ENCODE measurements at places on chromosomes 1 and 21.

DNA sequence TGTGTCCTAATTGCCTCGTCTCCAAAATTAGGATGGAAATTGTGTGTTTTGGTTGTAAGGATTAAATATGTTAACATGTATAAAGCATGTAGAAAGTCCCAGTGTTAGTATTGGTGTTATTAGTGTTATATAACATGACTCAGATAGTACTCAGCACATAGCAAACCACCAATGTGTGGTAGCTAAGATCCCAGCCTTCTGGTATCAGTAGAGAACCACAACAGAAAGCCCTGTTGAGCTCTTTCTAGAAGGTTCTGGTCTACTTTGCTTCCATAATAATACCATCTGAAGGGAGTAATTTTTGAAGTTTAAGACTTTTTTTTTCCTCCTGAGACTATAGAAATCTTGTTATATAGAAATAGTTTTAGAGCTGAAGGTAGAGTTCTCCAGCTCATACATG is 259.3 kb upstream of the SGIP1 start:
- no peak for DNase-seq

GRCh38 chr1:114111731-114112641 is 41.7 kb downstream of the SYT6 start:
- DNase-seq = no peak

GRCh38 chr1:232538224-232538942 is 91.5 kb downstream of the SIPA1L2 start:
- no peak for DNase-seq

DNA sequence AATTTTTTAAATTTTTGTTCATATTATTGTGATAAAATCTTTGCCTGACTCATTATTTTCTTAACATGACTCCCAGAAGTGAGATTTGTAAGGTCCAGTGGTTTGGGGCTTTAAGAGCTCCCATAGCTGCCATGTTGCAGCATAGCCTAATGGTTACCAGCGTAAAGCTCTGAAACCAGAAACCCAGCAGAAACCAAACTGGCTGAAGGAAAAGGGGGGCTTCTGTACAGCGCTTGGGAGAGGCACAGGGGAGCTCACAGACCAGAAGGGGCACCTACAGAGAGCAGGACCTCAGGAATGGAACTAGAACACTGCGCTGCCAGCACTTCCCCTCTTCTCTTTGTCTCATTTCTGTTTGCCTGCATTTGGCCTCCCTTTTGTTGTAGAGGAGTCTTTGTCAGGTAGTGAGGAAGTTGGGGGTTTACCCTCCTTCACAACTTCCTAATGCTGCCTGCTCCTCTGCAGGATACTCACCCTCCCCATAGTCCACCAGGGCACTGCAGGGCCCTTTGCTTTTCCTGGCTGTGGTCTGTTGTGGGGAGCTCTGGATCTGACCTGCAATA is 2.6 kb upstream of the PYCR2 start:
- DNase-seq = no peak

- DNase-seq = no peak
Measured at GRCh38 chr1:75731881-75732280, 7.4 kb downstream of the ACADM start.

- DNase-seq = no peak
Measured at GRCh38 chr1:37258068-37258467, 216.3 kb upstream of the ZC3H12A start.

DNA sequence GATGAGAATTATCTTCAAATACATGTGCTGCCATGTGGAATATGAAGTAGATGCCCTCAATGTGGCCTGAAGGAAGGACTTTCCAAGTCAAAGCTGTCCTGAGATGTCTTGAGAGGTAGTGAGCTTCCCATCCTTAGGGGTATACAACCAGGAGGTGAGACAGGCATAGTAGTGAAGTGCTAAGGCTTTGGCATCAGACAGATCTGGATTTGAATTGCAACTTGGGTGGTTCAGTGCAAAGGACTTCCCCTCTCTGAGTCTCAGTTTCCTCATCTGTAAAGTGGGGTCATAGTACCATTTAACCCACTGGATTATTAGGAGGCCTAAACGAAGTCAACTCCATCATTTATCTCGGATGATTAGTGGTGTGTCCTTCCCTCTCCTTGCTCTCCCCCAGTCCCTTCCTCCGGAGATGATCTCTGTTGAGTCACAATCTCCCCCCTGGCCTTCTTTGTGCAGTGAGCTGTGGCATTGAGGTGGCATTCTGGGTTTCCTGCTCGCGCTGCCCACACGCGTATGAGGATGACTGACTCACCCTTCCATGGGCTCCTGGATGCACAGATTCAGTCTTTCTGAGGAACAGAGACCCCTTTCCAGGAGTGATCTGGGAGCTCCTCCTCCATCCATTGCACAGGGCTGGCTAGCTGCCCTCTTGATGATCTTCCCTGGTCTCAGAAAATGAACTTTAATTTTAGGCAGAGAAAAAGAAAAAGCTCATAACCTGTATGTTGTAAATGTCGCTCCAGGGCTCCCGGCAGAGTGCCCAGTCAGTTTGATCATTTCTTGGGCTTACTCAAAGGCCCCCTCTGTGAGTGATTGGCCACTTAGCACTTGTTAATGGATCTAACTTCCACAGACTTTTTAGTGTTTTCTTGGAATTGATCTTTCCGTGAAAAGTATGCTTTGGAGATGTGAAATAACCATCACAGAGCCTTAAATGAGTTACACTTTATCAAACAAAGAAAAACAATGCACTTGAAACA is 354.6 kb downstream of the PTPRU start:
- DNase-seq = no peak

DNA sequence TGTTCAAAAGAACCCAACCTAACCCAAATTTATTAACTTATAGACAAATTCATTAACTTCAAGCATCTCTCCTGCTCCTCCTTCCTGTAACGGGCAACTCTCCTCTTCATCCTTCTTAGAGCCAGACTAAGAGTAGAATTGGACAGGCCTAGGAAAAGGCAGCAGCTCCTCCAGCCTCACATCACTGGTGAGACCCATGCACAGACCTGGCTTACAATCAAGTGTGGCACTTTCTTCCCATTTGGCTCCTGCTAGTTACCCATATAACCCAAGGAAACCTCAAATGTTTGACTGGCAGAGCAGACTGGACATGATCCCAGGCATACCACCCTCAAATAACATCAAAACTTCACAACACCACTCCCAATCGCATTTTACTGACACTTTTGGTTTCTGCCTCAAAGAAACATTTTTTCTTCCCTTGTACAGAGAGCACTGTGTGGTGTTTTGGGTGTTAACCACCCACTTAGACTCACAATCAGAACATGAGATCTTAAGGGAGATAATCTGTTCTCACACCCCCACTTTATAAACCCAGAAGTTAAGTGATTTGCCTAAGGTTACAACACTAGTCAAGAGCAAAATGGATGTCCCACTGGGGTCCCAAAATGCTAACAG is 101.4 kb downstream of the SIPA1L2 start:
- no peak for DNase-seq

DNA sequence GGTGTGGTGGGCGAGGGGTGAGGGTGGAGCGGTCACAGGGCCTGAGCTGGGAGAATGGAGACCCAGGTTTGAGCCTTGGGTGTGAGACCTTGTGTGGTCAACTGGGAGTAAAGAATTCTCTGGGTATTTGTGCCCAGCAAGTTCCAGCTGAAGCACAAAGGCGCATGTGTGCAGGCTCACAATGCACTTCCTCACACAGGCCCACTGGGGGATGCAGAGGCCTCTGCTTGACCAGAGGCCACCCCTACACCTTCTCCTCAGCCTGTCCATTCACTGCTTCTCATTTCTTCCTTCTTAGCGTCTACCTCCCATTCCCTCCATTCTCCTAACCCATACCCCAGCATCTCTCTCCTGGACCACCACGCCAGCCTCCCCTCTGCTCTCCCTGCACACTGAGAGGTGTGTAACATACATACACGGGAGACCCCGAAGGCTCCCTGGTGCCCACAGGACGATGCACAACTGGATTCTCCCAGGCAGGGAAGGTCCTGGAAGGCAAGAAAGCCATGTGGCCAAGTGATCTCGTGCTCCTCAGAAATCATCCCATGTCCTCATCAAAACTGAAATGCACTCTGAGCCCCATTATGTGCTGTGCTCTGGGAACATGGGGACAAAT is 12.3 kb upstream of the TTC39A start:
- DNase-seq = no peak

DNA sequence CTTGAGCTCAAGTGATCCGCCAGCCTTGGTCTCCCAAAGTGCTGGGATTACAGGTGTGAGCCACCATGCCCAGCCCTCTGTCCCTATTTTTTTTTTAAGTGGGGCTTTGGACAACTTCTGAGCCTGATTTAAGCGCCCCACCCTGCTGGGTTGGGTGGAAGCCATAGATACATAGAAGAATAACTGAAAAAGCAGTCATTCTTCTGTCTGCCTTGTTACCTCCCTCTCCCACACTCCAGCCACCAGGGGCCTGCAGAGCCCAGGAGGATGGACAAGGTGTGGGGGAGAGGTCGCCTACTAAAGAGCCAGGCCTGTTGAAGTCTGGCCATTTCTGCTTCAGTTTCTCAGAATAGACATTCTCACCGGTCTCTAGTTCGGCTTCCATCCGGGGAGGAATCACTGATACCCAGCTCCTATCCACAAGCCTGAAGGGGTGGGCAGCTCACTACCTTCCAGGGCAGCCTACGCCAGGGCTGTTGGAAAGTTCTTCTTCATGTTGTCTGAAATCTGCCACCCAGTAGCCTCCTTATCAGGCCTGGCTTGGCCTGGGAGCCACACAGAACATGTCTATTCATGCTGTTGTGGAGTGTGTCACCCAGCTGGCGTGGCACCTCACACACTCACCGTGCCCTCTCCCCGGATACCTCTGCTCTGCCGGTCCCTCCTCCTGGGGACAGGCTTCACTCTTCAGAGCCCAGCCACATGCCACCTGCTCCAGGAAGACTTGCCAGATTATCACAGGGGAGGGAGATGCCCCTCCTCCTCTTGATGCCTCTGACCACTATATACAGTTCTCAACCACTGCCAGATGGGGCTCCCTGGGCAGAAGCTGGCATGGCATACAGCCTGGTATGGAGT is 27.7 kb downstream of the KNCN start:
- no peak for DNase-seq

- no peak for DNase-seq
Measured at GRCh38 chr1:24080131-24080530, 31.8 kb downstream of the MYOM3 start.

- no peak for DNase-seq
Measured at GRCh38 chr1:117143871-117144270, 22.3 kb upstream of the TRIM45 start.

DNA sequence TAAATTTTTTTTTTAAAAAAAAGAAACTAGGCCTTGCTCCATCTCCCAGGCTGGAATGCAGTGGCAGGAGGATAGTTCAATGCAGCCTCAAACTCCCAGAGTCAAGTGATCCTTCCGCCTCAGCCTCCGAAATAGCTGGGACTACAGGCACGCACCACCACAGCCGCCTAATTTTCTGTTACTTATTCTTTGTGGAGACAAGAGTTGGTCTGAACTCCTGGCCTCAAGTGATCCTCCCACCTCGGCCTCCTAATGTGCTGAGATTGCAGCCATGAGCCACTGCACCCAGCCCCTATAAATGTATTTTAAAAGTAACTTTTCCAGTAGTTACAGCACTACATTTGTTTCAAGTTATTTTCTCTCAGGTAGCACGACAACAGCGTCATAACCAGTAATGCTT is 2.3 kb downstream of the BRWD1 start:
- no peak for DNase-seq

- DNase-seq = no peak
Measured at GRCh38 chr1:51867479-51868232, 10.9 kb downstream of the NRDC start.

DNA sequence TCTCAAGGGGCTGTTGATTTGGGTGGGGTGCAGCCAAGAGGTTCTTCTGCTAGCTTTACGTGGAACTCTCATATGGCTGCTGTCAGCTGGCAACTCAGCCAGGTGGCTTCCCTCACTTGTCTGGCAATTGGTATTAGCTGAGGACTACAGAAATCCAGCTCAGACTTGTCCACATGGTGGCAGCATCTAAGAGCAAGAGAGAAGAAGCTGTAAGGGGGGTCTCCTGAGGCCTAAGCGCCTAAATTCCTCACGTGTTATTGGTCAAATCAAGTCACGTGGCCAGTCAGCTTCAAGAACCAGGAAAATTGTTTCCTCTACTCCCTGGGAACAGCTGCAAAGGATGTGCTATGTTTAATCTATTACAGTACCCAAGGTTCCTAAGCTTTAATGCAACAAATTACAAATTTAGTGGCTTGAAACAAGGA is 4.2 kb upstream of the DYRK3 start:
- no peak for DNase-seq

GRCh38 chr1:204920967-204921366 is 50.3 kb downstream of the NFASC start:
- DNase-seq = no peak

DNA sequence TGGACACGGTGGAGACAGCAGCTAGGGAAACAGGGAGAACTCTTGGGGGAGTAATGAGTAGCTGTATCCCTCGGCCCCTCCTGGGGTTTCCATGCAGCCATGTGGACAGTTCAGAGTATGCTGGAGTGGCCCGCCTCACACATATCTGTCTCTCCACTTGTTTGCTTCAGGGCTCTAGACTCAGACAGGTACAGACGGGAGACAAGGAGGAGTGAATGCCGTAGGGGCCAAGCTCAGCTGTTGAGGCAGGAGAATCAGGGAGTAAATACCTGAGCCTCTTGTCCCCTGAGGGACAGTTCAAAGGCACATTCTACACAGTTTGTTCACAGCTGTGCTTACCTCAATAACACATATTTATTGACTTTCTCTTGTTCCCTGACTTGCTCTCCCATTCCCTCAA is 7.7 kb upstream of the PTGFRN start:
- DNase-seq = no peak

GRCh38 chr1:107454791-107455190 is 314.0 kb downstream of the NTNG1 start:
- no peak for DNase-seq

- DNase-seq = no peak
Measured at GRCh38 chr21:43355925-43356289, 71.0 kb downstream of the SIK1 start.

DNA sequence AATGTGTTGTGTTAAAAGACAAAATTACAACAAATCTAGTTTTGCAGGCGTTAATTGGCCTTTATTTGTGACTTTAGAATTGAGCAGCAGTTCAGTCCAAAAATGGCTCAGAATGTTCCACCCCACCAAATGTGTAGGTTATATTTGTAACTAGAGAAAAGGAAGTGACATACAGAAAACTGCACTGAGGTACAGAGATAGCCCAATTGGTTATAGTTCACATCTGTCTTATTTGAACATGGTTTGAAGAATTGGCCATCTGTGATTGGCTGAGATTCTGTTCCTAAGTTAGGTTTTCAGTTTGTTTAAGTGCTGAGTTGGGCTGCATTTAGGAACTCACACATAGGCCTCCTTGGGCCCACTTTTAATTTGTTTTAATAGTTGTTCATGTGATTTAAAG is 12.0 kb upstream of the FMO2 start:
- no peak for DNase-seq

GRCh38 chr1:107363154-107363553 is 222.3 kb downstream of the NTNG1 start:
- no peak for DNase-seq

DNA sequence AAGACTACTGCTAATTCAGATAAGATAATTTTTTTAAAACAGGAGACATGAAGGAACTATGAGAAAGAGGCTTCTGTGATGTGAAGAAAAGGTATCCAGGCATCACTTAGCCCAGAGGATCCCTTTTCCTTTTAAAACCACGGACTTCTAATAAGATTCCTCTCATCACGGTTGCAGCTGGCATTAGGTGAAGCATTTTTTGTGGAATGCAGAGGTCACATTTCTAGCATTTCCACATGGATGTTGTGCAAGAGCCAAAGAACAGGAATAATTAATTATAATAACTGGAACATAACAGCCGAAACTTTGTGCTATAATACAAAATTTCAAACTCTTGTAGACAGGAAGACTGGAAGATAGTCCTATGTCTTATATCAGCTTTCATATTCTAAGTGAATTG is 27.6 kb downstream of the CYP2J2 start:
- DNase-seq = no peak
